ENCODE measurements at places on chromosomes 5 and 9. TPM values are rescaled to one million over a fixed set of nuclear protein-coding genes. Genes with fewer than 3 reads are reported as not detected.

DNA sequence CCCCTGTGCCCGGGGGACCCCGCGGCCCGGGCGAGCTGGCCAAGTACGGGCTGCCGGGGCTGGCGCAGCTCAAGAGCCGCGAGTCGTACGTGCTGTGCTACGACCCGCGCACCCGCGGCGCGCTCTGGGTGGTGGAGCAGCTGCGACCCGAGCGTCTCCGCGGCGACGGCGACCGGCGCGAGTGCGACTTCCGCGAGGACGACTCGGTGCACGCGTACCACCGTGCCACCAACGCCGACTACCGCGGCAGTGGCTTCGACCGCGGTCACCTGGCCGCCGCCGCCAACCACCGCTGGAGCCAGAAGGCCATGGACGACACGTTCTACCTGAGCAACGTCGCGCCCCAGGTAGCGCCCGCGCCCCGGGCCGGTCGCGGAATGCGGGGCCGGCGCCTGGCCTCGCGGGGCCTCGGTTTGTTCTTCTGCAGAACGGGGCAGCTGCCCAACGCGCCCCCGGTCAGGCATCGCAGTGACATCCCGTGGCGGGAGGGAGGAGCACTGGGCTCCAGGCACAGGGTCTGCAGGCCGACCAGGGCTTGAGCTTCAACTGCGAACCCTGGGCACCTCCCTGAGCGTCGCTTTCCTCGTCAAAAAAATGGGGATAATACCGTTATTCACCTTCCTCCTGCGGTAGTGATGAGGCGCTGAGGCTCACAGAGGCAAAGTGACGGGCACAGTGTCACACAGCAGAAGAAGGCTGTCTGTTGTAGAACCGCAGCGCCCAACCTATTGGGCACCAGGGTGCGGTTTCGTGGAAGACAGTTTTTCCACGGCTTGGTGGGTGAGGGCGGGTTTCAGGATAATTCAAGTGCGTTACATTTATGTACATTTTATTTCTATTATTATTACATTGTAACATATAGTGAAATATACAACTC, 777 bp downstream of the ENDOG start:
- peak; percentile 49 for DNase-seq

- DNase-seq = no peak
Measured at GRCh38 chr5:55370291-55370925, 62.6 kb downstream of the MTREX start.

CTSV gene
- total RNA-seq = 0.24 TPM

CCDC187 gene
- total RNA-seq = not detected

- DNase-seq = no peak
Measured at GRCh38 chr9:86734771-86735170, 212.5 kb downstream of the GAS1 start.

- DNase-seq = no peak
Measured at GRCh38 chr5:42636946-42637345, 119.7 kb upstream of the CCDC152 start.

CERCAM gene
- 0.19 TPM for total RNA-seq

HRH2 gene
- total RNA-seq = 26.3 TPM

- DNase-seq = no peak
Measured at GRCh38 chr9:78614892-78615291, 318.0 kb downstream of the PSAT1 start.

DNA sequence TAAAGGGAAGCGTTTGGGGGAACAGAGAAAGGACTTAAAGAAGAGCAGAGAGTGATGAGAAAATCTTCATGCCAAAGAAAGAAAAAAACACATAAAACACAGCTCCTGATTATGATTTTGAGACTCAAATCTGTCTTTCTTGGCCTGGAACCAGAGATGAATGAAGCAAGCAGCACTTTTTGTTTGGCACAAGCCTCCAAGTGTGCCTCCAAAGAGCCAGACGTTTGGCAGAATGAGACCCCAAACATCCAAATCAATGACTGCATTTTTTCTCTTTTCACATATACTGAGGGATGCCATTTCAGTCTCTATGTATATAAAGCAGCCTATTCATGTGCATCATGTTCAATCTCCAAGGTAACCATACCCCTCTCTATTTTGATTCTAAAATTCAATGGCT, 424.2 kb downstream of the TUSC1 start:
- no peak for DNase-seq

DNA sequence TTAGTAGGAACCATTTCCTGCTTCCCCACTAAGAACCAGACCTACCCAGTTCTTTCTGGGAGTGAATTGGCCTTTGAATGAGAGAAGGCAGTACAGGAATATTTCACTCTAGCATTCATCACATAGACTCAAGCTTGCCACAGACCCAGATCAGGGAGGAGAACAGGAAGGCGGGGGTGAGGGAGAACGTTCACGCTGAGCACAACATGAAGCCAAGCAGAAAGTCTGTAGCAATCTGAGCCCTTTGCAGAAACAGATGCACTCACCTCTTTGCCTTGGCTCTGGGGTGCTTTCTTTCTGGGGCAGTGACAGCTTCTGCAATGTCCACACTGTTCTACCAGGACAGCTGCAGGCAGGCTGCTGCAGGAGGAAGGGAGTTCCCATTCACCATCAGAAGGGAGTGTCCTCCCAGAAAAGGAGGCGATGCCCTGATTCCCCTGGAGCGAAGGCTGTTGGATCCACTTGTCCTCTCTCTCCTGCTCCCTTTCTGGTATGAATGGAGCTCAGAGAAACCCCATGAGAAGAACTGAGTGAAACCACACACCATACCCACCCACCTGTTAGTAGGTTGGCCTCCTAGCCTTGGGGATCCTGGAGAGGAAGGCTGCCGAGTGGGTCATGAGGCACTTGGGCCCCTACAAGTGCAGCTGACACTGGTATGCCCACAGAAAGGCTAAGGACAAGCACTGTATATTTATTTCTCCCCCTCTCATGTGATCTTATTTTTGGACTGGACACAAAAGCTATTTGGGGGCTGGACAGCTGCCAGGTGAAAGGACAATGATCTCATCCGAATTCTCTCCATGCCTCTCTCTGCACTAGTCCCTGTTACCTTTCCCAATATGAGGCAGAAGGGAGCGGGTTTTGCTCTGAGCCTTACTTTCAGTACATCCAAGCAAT, 11.7 kb upstream of the FGF1 start:
- no peak for DNase-seq

GRCh38 chr5:161105525-161105924, 253.5 kb upstream of the ATP10B start:
- DNase-seq = no peak

DNA sequence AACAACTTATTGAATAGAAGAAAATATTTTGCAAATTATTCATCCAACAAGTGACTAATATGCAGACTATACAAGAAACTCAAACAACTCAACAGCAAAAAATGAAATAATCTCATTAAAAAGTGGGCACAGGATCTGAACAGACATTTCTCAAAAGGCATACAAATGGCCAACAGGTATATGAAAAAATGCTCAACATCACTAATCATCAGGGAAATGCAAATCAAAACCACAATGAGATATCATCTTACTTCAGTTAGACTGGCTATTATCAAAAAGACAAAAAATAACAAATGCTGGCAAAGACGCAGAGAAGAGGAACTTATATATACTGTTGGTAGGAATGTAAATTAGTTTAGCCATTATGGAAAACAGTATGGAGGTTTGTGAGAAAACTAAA, 1.8 kb upstream of the AMACR start:
- DNase-seq = no peak

DNA sequence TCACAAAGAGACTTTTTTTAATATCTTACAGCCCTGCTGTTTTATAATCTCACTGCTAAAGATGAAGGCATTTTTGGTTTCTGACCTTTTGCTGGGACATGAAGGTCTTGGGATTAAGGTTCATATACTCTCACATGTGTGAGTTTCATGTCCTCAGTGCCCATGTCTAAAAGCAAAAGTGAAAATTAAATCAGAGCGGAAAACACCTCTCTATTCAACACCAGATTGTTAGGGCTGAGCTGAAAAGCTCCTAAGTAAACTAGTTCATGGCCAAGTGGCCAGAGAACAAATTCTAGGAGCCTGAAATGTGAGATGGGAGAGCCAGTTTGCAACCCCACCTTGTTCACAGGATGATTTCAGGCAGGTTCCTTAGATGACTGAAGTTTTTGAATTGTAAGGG, 110.9 kb downstream of the GRIA1 start:
- DNase-seq = no peak

UBE2QL1 gene
- not detected for total RNA-seq

- DNase-seq = no peak
Measured at GRCh38 chr5:33936381-33937016, at the start of gene RXFP3. TSS of gene RXFP3 (plus strand) at chr5:33936386. CDS start at chr5:33936741, 355 bp downstream.

NDOR1 gene
- 34.0 TPM for total RNA-seq

PALM2AKAP2 gene
- not detected for total RNA-seq

- no peak for DNase-seq
Measured at GRCh38 chr5:91049800-91050199, 333.3 kb downstream of the ARRDC3 start.

ZDHHC11B gene
- total RNA-seq = 1.2 TPM

GRCh38 chr5:158754018-158754514, 345.6 kb downstream of the EBF1 start:
- no peak for DNase-seq

DNA sequence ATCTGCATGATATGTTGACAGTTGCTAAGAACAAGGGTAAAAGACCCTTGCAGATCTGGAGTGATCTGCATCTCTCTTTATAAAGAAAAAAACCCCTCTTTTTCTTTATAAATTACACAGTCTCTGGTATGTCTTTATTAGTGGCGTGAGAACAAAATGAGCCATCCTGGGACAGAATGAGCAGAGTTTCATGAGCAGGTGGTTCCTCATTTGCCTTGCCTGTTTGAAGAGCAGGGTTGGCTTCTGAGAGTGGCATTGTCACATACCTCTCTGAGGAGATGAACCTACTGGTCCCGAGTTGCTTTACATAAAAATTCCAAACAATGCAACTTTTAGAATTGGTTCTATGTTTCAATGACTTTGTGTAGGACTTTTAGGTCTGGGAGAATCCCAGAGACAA, 94.3 kb downstream of the INSYN2B start:
- no peak for DNase-seq

- DNase-seq = no peak
Measured at GRCh38 chr5:1764606-1764960, 35.1 kb downstream of the MRPL36 start.

DNA sequence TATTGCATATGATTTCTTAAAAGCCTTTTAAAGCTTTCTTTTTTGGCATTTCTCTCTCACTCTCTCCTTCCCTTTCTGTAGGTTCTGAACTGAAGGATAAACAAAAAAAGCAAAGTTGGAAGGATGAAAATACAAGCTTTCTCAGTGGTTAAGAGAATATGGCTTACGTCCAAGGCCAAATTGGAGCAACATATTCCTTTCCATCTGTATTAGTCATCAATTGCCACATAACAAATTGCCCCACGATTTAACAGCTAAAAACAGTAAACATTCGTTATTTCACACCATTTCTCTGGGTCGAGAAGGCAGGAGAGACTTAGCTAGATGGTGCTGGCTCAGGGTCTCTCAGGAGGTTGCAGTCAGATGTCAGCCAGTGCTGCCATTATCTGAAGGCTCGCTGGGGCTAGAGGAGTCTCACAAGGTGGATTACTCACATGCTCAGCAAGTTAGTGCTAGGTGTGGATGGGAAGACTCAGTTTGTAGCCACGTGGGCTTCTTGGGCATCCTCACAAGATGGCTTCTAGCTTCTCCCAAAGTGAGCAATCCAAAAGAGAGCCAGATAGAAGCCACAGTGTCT, 2.0 kb upstream of the ROR2 start:
- no peak for DNase-seq

DNA sequence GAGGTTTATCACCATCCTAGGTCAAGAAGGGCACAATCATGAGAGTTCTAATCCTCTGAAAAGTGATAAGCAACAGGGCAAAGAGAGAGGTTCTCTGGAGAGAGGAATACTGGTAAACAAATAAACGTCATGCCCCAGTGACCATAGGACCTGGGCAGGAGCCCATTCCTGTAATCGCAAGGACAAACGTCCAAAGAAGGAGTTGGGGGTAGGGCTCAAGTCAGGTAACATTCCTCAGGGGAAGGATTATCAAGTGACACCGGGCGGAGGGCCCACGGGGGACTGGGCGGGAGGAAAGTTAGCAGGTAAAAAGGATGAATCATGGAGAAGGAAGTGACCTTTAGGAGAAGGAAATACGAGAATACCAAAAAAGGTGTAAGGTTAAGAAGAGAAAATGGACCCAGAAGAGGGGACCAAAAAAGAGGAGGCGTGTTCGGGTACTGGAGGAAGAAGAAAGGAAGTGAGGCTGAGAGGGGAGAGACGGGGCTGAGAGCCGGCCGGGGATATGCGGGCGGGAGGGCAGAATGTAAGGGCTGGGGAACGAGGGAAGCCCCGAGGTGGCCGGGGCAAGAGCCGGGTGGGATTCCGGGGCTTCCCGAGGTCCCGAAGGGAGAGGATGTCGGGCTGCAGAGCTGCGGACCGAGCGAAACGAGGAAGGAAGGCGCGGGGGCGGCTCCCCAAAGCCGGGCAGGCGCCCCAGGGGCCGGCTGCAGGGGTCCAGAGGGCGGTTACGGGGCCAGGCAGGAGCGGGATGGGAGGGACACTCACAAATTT, 583 bp downstream of the DIAPH1 start:
- peak; percentile 55 for DNase-seq

DNA sequence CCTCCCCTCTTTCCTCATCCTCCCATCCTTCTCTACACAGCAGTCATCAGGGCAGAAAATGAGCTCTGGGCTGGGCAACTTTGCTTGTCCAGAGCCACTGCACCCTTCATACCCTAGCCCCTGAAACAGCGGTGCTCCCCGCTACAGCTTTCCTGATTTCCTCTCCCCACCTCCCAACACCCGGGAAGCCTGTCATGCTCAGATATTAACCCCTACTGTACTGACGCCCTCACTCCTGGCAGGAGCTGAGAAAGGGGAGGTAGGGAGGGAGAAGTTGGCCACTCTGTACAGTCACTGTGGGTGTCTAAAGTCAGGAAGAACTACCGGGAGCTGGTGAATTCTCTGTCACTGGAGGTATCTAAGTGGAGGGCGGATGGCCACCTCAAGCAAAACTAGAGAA, 782 bp downstream of the CAMK2A start:
- DNase-seq = no peak

- DNase-seq = no peak
Measured at GRCh38 chr9:123922911-123923310, 7.0 kb downstream of the DENND1A start.

TAF11L10 gene
- total RNA-seq = not detected

UBAP2 gene
- total RNA-seq = 36.4 TPM

GRCh38 chr9:30522486-30522885, 1862.0 kb upstream of the ACO1 start:
- DNase-seq = no peak

IL33 gene
- not detected for total RNA-seq

RAI14 gene
- not detected for total RNA-seq

SLC28A3 gene
- 0.41 TPM for total RNA-seq

DNA sequence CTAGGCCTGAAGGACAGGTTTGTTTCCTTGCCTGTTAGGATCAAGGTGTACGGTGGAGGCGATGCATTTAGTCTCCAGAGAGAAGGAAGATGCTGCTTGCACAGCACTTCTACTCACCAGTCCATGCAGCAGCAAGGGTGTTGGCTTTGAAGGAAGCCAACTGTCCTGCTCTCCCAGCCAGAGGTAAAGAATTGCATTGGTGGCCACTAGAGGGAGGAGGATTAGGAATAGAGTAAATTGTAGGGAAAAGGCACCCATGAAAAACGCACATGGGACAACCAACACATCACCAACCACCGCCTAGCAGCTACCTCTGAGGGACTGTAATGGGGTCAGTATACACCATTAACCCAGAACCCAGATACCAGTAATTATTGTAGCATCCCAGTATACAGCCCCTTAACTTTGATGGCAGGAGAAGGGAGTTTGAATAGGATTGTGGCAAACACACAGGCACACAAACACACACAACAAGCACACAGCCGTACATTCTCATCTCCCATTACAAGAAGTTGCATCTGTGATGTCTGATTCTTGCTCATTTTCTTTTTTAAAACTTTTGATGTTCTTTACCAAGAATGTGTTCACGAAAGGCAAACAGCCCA, 267.7 kb downstream of the ADAMTS6 start:
- no peak for DNase-seq

SLC6A18 gene
- total RNA-seq = not detected

Data from naive thymus-derived CD4-positive, alpha-beta T cell (primary cell).